ENCODE measurements at places on chromosomes 1 and 21.

- peak; percentile 54 for DNase-seq
Observed at GRCh38 chr1:160108888-160109662, 6.5 kb upstream of the ATP1A2 start.

- DNase-seq: no peak
Observed at GRCh38 chr1:56345831-56346230, 233.5 kb downstream of the PLPP3 start.

DNA sequence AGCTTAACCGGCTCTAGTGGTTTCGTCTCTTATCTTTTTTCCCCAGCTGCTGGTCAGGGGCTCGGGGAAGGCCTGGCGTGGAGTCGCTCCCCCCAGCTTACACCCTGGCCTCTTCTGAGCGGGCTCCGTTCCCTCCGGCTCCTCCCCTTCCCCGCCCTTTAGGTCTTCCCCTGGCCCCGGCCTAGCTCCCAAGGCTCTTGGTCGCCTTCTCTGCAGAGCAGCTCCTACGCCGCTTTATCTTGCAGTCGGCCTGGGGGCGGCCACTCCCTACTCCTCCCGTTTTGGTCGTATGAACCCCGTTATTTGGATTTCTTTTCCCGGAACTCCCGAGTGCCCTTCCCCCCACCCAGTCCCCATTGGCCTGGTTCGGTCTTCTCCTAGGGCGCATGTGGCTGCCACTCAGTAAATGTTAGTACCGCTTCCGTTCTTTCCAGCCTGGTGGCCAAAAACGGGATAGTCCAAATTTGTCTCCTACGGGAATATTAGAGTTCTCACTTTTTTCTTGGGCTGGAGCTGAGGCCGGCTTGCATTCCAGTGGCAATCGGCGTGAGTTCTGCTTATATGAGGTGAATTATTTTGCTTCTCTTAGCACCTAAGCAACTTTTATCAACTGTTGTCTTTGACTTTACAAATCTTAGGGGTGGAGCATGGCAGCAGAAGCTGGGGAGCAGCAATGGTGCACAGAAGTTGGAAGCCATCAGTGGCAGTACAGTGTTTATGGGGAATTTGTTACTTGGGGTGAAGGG lies 467 bp downstream of the THRAP3 start:
- no peak for DNase-seq

DNA sequence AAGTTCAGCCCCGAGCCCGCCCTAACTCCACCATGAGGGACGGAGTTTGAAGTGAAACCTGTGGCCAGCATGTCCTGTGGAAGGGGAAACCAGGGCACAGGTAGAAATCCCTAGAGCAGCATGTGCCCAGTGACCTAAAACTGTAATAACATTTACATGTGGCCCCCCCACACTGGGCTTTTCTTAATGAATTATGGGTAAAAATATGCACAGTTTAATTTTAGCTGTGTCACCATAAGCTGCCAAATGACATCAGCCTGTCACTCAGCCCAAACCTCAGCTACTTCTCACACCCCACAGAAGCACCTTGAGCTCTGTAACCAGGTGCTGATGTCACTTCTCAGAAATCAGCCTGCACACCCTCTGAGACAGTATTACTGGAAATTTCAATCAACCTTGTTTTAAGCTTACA lies 50.0 kb upstream of the SLC19A1 start:
- DNase-seq: peak; percentile 82

GRCh38 chr1:94438692-94439276 lies 20.6 kb downstream of the ABCD3 start:
- DNase-seq: no peak

- no peak for DNase-seq
Observed at GRCh38 chr1:224178894-224179293, 4.1 kb upstream of the DEGS1 start.

- DNase-seq: no peak
Observed at GRCh38 chr1:63319046-63320021, 3.0 kb upstream of the FOXD3 start.

- DNase-seq: no peak
Observed at GRCh38 chr1:203280061-203280460, 25.3 kb upstream of the BTG2 start.

- DNase-seq: no peak
Observed at GRCh38 chr1:216209125-216209524, 214.1 kb downstream of the USH2A start.

DNA sequence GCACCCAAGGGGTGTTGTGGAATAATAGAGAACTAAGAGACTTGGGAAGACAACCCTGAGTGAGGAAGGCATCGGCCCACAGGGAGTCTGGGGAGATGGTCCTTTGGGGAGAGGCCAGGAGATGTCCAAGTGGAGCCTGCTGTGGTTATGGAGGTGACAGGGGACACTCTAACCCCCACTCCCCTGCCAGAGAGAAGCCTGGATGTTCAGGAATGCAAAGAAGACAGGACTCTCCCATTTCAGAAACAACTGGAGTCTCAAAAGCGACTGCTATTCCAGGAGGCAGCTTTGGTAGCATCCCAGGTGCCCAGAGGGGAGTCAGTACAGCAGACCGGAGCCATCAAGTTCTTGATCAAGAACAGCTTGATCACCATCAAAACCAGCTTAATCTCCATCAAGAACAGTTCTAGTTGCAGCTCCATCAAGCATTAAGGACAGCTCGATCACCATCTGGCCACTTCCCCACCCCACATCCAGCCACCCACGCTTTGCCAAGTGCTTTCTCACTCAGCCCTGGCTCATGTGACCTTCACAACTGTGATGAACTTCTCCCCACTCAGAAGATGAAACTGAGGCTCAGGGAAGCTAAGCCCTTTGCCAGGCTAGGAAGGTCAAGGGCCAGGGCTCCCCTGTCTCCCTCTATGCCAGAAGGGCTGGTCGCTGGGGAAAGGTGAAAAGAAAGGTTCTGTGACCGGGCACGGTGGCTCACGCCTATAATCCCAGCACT lies 743 bp downstream of the CD52 start:
- DNase-seq: peak; percentile 58

GRCh38 chr1:66325594-66326380 lies 208.2 kb upstream of the SGIP1 start:
- DNase-seq: no peak

- DNase-seq: peak; percentile 12
Observed at GRCh38 chr1:20343149-20343937, 52.7 kb downstream of the VWA5B1 start.

- no peak for DNase-seq
Observed at GRCh38 chr1:191912517-191912916, 245.7 kb upstream of the RGS18 start.

DNA sequence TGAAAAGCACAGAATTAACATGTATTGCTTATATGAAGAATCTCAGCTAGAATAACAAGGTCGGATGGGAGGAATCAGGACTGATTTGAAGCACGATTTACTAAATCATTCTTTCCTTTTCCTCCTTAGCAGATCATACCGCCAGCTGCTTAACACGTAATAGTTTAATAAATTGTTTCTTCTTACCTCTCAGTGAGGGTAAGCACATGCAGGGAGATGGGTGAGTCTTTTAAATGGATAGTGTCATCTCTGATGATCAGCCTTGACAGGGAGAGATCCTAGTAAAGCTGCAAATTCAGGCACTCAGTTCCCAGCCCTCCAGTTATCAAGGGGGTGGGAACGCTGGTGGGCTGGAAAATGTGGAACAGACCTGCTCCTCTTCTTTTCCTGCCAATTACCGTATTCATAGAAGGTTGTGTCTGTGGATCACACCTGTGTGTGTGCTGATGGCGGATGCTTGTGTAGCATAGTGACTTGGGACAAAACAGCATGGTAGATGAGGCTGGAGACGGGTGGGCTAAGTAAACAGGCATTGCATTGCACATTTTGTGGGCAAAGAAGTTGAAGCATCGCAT lies 30.7 kb downstream of the NTPCR start:
- no peak for DNase-seq

- peak; percentile 3 for DNase-seq
Observed at GRCh38 chr1:41135196-41135947, 106.7 kb downstream of the SCMH1 start.

- DNase-seq: no peak
Observed at GRCh38 chr21:45069711-45070110, 4.7 kb upstream of the ADARB1 start.

- DNase-seq: no peak
Observed at GRCh38 chr1:21260405-21261125, 29.7 kb downstream of the ECE1 start.

- DNase-seq: no peak
Observed at GRCh38 chr1:185227161-185227560, 70.2 kb downstream of the SWT1 start.

DNA sequence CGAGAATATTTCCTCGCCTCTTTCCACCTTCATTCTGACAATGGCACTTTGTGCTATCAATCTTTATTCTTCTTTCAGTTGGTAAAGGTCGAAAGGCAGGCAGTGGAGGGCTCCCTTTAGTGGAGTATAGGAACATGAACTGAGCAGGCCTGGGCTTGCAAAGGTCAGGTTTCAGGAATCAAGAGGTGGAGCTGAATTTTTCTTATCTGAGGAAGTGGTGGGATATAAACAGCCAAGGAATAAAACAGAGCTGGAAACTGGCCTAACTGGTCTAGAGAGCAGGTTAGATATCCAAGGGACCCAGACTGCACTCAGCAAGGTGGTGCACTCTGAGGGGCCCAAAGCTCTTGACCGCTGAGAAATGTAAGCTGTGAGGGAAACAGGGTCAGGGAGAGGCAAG lies 99.1 kb downstream of the PLA2G4A start:
- DNase-seq: no peak

DNA sequence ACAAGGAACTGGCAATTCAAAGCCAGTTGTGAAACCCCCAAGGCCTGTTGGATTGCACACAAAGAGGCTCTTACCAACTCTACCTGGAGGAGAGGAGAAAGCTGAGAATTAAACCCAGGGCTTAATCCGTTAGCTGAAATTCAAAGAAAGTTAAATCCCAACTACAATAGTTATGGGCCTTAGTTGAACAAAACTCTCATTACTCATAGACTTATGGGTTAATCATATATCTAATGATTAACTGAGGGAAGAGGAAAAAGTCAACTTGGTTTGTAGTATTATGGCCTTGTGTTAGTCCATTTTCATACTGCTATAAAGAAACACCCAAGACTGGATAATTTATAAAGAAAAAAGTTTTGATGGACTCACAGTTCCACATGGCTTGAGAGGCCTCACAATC lies 838.2 kb upstream of the ADGRL2 start:
- no peak for DNase-seq

GRCh38 chr1:65372557-65372956 lies 47.9 kb upstream of the LEPR start:
- no peak for DNase-seq

DNA sequence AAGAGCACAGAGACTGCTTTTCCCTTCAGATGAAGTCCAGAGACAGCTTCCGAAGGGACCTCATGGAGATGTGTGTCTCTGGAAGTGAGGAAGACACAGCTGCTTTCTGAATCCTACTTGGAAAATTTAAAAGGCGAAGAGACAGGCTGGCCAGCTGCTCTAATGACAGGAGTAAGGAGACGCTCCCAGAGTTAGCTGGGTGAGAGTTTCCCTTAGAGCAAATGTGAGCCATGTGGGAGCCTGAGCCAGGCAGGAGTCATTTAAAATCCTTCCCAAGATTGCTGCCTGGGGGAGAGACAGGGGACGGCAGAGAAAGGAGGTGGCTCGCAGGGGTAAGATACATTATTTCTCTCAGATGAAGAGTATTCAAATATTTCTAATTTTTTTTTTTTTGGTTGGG lies 53.1 kb downstream of the ZNF326 start:
- DNase-seq: no peak

DNA sequence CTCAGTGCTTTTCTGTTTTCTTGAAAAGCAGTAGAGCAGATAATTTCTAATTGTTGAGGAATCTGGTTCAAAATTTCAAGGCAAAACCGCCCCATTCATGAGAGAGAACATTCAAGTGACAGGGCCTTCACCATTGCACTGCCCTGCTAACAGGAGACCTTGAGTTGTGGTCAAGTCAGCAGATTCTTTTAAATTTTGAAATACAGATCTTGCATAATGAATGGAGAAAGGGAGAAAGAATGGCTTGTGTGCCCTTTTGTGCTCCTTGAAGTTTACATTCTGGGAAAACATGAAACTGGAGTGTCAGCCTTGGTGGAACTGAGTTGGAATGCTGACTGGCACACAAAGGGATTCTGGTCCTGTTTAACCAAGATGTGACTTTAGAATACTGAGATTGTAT lies 164.5 kb upstream of the UBE2U start:
- DNase-seq: no peak

GRCh38 chr1:161803181-161803580 lies 37.1 kb downstream of the ATF6 start:
- DNase-seq: no peak

DNA sequence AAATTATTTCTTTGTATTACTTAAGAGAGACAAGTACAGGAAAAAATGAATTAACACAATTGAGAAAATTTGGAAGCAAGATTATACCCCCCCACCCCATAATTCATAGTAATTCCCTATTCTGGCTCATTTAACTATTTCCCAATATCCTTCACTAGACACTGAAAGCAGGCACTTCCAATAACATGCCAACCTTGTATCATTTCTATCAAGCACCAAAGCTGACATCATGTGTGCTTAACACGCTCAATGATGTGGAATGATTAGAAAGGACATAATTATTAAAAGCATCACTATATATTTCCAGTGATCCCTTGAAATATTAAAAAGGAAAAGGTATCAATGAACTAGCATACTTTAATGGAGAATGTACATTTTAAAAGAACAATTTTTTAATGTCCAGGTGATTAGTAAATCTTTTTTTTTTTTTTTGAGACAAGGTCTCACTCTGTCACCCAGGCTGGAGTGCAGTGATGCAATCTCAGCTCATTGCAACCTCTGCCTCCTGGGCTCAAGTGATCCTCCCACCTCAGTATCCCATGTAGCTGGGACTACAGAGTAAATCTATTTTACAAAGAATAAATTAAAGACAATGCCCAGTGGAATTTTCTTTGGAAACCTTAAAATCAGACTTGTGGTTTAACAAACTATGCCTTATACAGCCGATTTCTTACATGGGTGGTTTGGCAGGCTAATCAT lies 443.9 kb downstream of the DSCAM start:
- no peak for DNase-seq

GRCh38 chr21:25934771-25935224 lies 200.0 kb downstream of the GABPA start:
- DNase-seq: no peak

- no peak for DNase-seq
Observed at GRCh38 chr1:19814681-19815503, at the start of gene RNF186. RNF186 (minus strand) TSS chr1:19815283; CDS start chr1:19815101, 182 bp downstream.

DNA sequence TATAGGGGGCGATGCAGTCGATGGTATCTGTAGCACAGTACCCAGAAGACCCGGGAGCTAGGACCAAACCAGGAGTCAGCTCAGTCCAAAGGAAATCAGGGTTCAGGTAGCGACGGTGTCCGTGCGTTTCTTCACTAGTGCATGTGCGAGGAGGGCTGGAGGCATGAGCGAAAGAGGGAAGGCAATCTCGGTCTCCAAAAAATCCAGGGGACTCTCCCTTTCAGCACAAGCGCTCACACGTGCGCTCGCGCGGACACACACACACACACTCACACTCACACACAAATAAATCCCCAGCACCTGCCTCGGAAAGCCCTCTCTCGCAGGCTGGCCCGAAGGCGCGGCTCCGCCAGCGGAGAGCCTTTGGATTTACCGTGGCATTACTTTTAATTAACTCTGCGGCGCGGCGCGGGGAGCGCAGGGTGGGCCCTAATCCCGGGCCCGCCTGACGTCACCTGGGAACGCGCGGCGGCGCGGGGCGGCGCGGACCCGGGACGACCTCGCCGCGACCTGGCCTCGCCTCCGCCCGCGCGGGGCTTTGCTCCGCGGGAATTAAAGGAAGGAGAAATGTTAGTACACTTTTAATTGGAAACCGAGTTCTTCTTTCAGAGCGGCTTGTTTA lies 121.2 kb downstream of the LMX1A start:
- DNase-seq: no peak

GRCh38 chr1:109091078-109091838 lies 694 bp downstream of the TMEM167B start:
- DNase-seq: no peak

- DNase-seq: no peak
Observed at GRCh38 chr21:26925636-26926035, 41.3 kb downstream of the ADAMTS5 start.
